ENCODE measurements at places on chromosomes 1 and 21.

- no peak for DNase-seq
Measured at GRCh38 chr1:221394011-221394544, 347.8 kb downstream of the DUSP10 start.

- DNase-seq = no peak
Measured at GRCh38 chr1:18812453-18812939, 47.0 kb downstream of the TAS1R2 start.

DNA sequence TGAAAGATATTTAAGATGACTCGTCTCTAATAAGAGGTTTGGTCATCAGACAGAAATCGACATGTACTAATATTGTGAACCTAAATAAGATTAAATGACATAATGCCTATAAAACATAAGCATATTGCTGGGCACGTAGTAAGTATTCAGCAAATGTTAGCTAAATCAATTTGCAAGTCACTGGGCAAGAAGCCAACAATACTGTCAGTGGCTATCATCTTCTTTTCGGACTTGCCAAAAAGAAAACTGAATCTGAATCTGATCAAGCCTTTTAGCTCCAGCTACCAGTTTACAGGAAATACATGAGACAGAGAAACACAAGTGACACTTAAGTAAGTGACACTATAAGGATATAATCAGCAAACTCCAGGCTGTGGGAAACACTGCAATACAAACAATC, 46.0 kb downstream of the RPL5 start:
- DNase-seq = peak; percentile 12

DNA sequence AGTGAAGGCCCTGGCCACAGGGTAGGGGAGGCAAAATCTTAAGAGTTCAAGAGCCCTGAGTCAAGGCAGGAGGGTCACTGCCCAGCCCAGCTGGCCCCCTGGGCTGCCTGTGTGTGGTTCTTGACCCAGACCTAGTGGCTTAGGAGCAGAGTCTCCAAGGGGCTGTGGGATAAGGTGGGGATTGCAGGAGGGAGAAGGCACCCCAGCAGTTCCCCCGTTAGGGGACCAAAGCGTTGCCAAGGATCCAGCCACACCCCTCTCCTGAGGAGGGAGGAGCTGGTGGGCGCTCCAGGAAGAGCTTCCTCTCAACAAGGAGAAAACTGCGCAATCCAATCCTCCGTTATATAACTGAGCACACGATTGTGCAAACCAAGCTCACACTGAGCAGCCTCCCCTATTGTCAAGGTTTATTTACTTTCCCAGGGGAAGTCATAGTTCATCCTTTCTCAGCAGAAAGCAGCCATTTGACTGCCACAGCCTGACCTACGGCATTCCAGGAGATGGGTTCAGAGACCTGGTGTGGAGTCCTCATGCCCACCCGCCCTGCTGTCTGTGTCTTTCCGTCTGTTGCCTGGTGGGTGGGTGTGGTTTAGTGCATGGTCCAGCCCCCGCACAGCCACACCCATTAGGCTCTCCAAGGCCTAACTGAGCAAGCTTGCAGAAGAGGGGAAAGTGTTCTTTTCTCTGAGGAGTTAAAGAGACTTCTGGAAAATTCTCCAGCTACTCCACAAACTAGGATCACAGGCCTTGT, 3.5 kb downstream of the EPHX1 start:
- no peak for DNase-seq

DNA sequence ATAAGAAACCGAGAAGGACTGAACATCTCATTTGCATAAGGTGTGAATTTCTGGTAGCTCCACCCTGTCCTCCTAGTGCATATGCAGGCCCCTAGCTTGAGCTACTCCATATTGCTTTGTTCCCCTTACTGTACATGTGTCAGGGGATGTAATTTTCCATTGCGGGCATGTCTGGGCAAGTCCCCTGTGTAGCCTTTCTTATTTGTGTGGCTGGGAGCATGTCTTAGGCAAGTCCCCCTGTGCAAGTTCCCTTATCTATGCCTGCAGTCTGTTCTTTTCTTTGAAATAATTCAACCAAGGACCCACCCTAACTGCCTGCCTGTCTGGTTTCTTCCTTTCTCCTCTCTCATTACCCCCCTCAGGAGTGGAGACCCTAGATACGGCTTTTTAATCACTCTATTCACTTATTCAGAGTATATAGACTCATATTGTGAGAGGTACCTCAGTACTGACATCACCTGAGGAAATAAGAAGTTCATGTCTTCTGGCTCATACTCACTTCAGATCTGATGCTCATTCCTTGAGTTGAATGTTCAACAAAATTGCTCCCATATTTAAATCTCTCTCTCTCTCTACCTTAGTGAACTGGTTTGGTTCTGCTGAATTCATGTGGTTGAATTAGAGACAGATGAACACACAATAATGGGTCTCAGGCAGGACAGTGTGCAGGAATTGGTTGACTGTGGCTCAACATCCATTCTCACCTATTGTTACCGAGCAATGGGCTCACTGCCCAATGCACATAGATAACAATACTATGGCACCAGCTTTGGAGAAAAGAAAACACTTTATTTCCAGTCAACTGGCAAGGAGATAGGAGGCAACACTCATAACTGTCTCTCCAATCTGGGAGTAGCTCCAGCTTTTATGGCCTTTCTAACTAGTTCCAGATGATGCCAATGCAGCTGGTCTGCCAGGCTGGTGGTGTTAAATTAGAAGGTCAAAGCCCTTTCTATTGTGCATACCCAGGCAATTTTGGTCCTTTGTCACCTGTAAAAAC, 27.9 kb upstream of the NPL start:
- no peak for DNase-seq

DNA sequence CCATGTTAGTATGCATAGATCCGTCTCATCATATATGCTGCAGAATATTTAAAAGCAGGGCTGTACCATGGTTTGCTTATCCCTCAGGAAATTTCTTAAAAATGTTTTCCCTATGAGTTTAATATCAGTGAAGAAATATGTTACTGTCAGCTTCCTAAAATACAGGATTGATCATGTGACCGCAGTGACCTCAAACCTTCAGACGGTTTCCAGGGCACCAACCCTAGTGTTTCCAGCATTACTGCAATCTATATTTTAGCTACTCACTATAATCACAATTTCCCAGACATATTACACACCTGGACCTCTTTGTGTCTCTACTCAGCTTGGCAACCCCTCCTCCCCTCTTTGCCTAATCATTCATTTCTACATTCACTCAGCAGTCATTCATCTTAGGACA, 7.7 kb upstream of the SDHB start:
- no peak for DNase-seq

DNA sequence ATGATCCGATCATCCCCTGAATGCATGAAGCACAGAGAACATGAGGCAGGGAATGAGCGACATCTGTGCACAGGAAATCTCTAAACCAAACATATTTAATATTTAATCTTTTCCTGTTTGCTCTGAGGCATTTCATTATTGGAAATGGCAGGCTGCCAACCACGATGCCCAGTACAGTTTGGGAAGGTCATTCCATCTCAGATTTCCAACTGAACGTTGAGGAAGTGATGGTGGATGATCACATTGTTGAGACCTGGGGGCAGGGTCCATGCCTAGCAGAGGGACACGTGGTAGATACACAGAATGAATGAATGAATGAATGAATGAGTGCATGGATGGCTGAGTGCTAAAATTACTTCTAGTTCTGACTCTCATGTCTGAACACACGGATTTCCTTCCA, 15.9 kb upstream of the FASLG start:
- DNase-seq = no peak

Data from GM13977 (cell line).